ENCODE measurements at places on chromosomes 2 and 18.

DNA sequence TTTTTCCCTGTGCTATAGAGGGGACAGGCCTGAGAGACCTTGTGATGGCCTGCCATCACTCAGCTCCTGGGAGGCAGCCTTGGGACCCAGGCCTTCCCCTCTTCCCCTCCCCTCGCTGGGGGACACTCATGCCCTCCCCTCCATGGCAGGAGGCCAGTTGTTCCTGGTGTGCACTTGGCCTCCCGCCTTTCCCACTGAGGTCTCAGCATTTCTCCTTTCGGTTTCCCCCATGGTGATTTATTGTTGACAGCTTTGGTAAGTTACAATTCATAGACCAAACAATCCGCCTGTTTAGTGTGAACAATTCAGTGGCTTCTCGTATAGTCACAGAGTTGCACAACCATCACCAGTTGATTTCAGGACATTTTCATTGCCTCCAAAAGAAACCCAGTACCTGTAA, 10.2 kb upstream of the CNDP1 start:
- DNase-seq, result no peak

GRCh38 chr2:201964631-201965206, 68.9 kb upstream of the FZD7 start:
- DNase-seq, result peak; percentile 82

- peak; percentile 67 for DNase-seq
Observed at GRCh38 chr18:74331404-74331803, 15.8 kb downstream of the C18orf63 start.

- DNase-seq, result no peak
Observed at GRCh38 chr2:60596411-60596810, 43.0 kb upstream of the BCL11A start.

DNA sequence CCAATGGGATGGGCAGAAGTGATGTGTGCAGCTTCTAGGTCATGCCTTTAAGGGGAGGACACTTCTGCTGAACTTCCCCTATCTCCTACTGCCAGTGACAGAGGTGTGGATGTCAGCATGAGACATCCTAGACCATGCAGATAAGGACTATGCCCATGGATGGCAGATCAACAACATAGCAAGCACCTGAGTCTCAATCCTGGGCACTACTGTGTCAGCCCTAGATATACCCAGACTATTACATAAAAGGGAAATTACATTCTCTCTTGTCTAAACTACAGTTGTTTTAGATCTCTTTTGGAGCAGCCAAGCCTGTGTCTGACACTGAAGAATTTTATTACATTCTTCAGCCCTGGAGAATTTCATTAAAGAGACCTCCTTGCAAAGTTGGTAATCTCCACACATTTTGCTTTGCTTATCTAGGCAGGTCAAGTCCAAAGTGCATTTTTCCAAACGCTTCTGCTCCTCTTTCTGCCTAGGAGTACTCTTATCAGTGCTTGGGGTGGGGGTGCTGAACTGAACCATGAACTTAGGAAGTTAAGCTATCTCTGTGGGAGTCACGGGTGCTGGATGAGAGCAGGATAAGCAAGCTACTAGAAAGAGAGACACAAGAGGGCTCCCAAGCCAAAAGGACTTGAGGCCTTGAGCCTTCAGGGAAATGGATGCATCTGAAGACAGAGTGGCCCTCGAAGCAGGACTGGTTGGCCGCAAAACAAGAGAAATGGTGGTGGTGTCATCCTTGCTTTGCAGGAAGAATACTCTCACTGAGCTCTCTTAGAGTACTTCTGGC, 95.2 kb upstream of the SPRED2 start:
- no peak for DNase-seq

DNA sequence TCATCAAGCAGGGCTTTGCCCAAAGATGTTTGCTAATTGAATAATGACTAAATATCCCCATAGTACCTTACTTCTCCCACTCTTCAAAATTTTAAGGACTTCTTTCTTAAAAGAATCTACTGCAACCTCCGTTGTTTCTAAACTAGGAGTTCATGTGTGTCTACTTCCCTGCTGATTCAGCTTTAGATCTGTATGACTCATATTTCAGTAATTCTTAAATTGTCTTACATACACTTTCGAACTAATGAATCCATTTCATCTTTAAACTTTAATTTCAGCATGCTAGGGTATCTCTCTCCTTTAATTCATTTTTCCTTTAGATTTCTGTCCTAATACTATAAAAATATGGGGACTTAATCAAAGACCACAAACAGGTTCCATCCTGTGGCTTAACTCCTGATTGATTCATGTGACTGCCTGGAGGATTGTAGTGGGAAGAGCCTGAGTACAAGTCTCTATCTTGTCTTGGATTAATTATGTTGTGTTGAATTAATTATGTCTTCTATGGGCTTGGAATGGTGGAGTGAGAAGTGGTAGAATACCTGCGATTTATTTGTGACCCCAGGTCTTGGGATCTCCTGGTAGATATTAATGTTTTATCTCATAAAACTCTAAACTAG, 24.9 kb upstream of the COL5A2 start:
- DNase-seq, result no peak

- no peak for DNase-seq
Observed at GRCh38 chr2:62163106-62163831, 32.6 kb upstream of the B3GNT2 start.

- DNase-seq, result peak; percentile 39
Observed at GRCh38 chr2:66507673-66508201, 72.8 kb downstream of the MEIS1 start.

- DNase-seq, result no peak
Observed at GRCh38 chr2:233440314-233440713, 86.0 kb downstream of the DGKD start.

- DNase-seq, result no peak
Observed at GRCh38 chr2:229230911-229231310, 40.2 kb downstream of the PID1 start.

DNA sequence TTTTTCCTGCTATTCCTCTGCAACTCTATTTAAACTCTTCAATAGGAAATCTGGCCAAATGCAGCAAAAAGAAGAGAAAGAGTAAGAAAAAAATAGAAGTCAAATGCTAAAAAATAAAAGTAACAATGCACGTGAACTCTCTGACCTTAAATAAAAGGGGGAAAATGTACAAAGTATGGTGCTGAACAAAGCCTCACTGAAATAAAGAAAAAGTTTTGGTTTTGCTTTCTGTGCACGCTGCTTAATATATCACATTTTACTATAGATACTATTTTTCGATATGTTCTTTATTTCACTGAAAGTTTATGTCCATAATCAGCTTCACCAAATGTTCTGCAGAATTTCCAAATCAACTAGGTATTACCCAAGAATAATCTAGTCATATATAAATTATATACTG, 396.3 kb downstream of the CBLN2 start:
- DNase-seq, result no peak

GRCh38 chr2:69089266-69089665, 76.3 kb downstream of the ANTXR1 start:
- no peak for DNase-seq

GRCh38 chr2:189751080-189751658, 11.4 kb downstream of the OSGEPL1 start:
- peak; percentile 38 for DNase-seq

- DNase-seq, result no peak
Observed at GRCh38 chr2:155895016-155895415, 437.5 kb downstream of the NR4A2 start.
